IMR-90 (cell line): ENCODE measurements at places on chromosomes 2 and 18. TPM values are rescaled to one million over a fixed set of nuclear protein-coding genes. Genes with fewer than 3 reads are reported as not detected.

- DNase-seq: peak; percentile 52
Measured at GRCh38 chr2:45889053-45889452, 237.6 kb downstream of the PRKCE start.

- no peak for DNase-seq
Measured at GRCh38 chr2:74297391-74297790, 45.8 kb downstream of the SLC4A5 start.

GRCh38 chr2:85156153-85156552 is 23.0 kb downstream of the TCF7L1 start:
- DNase-seq: peak; percentile 23

DNA sequence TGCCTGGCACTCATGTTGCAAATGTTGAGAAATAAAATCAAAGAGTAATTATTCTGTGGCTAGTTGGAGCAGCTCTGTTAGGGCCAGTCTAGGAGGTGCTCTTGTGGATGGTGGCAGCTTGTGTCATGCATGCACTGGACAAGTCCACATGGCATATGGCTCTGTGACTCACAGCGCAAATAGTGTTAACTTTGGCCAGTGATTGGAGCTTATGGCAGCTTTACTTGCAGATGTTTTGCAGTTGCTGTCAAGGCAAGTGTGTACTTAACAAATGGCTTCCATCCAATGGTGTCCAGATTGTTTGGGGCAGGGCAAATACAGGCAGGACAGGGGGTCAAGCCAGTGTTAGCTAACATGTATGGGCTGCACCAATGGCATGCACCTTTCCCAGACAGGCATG is 26.1 kb upstream of the TMX3 start:
- DNase-seq: peak; percentile 7

DNA sequence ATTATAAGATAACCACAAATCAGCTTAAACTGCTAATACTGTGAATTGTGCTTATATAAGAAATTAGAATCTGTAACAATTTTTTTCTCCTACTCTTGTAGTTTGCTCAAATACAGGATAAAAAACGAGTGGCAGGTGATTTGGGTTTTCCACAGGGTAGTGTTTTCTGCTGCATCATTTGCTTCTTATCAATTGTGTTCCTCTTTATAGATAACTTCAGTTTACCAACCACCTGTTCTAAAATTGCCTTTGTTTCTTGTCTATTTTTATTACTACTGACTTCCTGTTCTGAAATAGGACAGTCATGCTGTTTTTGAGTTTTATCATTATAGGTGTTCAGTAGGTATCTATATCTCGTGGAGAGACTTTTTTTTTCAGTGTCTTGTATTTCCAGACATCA is 56.9 kb downstream of the MFSD6 start:
- DNase-seq: no peak

DNA sequence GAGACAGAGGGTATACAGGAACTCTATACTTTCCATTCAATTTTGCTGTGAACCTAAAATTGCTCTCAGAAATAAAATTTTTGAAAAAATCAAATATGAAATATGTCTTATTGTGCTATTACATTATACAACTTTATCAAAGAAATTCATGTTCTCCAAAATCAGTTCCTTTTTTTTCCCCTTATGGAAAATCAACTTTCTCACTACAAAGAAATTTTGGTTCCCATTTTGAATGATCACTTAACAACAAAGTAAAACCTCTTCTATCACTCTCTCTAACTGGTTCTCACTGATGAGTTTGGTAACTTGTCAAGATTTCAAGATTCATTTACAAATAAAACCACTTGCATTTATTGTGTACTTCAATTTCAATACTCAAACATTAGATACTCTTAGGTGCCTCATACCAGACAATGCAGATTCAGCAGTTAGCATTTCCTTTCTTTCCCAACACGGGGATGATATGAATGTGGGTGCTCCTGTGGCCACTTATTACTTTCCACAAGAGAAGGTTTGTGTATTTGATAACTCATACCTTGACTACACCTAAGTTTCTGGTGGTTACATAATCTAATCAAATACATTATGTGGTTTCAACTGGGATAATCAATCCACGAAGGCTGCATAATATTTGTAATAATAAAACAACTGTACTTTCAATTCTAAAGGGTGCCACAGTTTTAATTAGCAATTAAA is 6.4 kb downstream of the PSME4 start:
- DNase-seq: no peak

DNA sequence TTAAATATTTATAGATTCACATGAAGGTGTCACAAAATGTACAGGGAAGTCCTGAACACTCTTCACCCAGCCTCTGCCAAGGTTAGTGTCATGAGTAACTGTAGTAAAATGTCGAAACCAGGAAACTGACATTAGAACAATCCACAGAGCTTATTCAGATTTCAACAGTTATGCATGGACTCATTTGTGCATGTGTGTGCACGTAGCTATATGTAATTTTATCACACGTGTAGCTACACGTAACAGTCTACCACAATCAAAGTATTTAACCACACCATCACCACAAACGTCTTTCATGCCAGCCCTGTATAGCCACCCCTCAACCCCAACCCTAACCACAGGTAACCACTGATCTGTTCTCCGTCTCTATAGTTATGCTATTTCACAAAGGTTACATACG is 211.7 kb upstream of the REV1 start:
- peak; percentile 41 for DNase-seq

DNA sequence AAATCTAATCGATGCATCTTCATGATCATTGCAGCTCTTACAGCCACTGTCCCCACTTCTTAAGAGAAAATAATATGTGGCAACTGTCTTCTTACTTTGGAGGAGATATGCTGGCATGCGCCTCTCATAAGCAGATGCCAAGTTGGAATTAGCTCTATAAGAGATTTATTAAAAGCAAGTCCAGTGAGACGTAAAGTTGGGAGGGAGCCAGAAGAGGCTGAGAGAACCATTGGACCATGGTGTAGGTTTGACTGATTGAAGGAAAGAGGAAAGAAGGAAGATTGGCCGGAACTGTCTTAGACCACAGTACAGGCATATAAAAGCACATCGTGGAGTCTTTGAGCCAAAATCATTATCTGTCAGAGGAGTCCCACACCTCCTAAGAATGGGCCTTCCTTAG is 265.7 kb upstream of the ZC3H15 start:
- no peak for DNase-seq

GRCh38 chr2:8543383-8544170 is 138.3 kb upstream of the ID2 start:
- DNase-seq: peak; percentile 90

GRCh38 chr2:210606001-210606400 is 49.6 kb downstream of the CPS1 start:
- peak; percentile 3 for DNase-seq

- DNase-seq: no peak
Measured at GRCh38 chr18:40925071-40925541, 1029.9 kb upstream of the PIK3C3 start.

- DNase-seq: peak; percentile 91
Measured at GRCh38 chr2:96868555-96869280, 1.2 kb downstream of the SEMA4C start.

DNA sequence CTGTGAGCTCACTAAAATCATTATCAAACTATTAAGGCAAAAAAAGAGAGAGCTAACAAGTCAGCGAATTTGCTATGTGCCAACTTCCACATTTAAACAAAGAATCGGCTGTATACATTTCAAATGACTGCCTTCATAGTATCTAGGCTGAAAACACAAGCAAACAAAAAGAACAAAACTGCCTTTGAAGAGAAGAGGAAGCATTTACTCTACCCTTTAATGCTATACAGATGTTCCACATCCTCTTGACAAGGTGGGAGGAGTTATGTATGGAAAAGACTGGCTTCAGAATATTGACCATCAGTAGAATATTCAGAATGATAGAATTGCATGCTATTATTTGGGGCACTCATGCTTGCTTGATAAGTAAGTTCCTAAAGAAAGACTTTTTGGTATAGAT is 741.7 kb downstream of the PLCL1 start:
- no peak for DNase-seq

GRCh38 chr18:12657684-12658425 is at the start of gene SPIRE1:
SPIRE1 (minus strand) TSS chr18:12658107; CDS start chr18:12657866, 241 bp downstream.
- DNase-seq: peak; percentile 52

- DNase-seq: no peak
Measured at GRCh38 chr2:173458991-173459780, 104.5 kb downstream of the CDCA7 start.

- DNase-seq: peak; percentile 94
Measured at GRCh38 chr2:20438334-20439192, 8.3 kb upstream of the RHOB start.

CDKL4 gene
- polyA plus RNA-seq: not detected in 2 replicates

CNTNAP5 gene
- polyA plus RNA-seq: not detected in 2 replicates

COL5A2 gene
- polyA plus RNA-seq: 155 and 181 TPM in 2 replicates

NDC80 gene
- polyA plus RNA-seq: 11.1 and 15.5 TPM in 2 replicates

CDCA7 gene
- polyA plus RNA-seq: 17.8 and 18.7 TPM in 2 replicates

PLEK gene
- 0.03 TPM in 1 of 2 replicates, not detected in the other for polyA plus RNA-seq

STEAP3 gene
- polyA plus RNA-seq: 43.9 and 46.6 TPM in 2 replicates

PRSS56 gene
- not detected in 2 replicates for polyA plus RNA-seq

DQX1 gene
- 0.07 and 0.14 TPM in 2 replicates for polyA plus RNA-seq
